ENCODE measurements at places on chromosomes 7 and 10.

DNA sequence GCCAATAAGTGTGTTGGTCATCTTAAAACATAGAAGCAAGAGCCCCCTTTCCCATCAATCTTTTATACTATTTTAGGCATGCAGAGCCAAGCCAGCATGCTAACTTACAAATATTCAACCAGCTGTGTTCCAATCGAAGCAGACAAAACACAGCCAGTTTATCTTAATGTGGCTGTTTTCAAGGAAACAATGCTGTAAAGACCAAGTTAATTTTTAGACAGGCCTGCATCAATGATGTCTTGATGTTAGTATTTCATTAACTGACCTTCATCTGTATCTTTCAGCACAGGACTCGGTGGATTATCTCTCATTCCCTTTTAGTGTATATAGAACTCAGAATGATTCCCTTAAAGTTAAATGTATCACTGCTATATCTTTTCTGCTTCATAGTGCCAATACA is 262.0 kb upstream of the ZWINT start:
- no peak overlapping the region for H3K27ac ChIP-seq
- no peaks in the 10 kb centered on the region for H3K27me3 ChIP-seq
- no peaks in the 10 kb centered on the region for H3K4me1 ChIP-seq
- H3K36me3 ChIP-seq, result no peaks in the 10 kb centered on the region
- H3K4me3 ChIP-seq, result no peak overlapping the region

- H3K27me3 ChIP-seq, result no peaks in the 10 kb centered on the region
- H3K4me1 ChIP-seq, result peaks cover 43% of the 10 kb centered on the region
- H3K36me3 ChIP-seq, result no peaks in the 10 kb centered on the region
- DNase-seq, result no peak
These were observed 90.6 kb downstream of the PIP4K2A start for GRCh38 chr10:22623633-22624253.

DNA sequence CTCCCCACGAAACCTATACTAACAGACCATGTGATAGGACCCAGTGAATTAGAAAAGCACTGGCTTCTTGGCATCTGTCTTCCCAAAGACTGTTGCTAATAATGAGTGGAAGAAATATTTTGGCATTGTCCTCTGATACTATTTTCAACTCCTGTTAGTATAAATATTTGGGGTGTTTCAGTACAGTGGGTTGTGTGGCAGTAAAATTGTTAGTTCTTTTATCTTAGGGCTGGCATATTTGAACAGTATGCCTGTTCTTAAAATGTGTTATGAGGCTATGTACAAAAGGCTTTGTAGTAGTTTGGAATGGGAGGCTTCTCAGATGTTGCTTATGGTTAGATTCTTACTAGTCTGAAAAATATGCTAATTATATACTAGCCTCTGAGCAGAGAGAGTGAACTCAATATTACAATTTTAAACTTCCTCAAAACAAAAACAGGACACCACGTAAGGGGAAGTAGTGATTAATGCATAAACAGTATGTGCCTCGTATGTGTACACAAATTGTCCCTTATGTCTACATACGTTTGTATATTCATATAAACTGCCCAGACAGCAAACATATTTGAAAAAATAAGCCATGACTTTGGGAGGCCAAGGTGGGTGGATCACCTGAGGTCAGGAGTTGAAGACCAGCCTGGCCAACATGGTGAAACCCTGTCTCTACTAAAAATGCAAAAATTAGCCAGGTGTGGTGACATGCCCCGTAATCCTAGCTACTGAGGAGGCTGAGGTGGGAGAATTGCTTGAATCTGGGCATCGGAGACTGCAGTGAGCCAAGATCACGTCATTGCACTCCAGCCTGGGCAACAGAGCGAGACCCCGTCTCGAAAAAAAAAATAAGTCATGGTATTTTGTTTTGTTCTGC is 115.4 kb downstream of the ARID5B start:
- H3K36me3 ChIP-seq, result no peaks in the 10 kb centered on the region
- no peak for DNase-seq
- peak overlapping the region; percentile 88 for H3K27ac ChIP-seq
- H3K27me3 ChIP-seq, result no peaks in the 10 kb centered on the region
- no peak overlapping the region for H3K4me3 ChIP-seq

GRCh38 chr10:35674843-35675242 is 32.7 kb upstream of the FZD8 start:
- no peaks in the 10 kb centered on the region for H3K27me3 ChIP-seq
- no peak for DNase-seq
- no peak overlapping the region for H3K4me3 ChIP-seq

- no peaks in the 10 kb centered on the region for H3K27me3 ChIP-seq
- H3K4me3 ChIP-seq, result no peak overlapping the region
- H3K27ac ChIP-seq, result no peak overlapping the region
- DNase-seq, result no peak
- H3K36me3 ChIP-seq, result no peaks in the 10 kb centered on the region
These were observed 117.5 kb upstream of the HGF start for GRCh38 chr7:81887098-81888090.

- H3K27me3 ChIP-seq, result no peaks in the 10 kb centered on the region
- no peak for DNase-seq
- no peak overlapping the region for H3K4me3 ChIP-seq
- no peak overlapping the region for H3K27ac ChIP-seq
- H3K36me3 ChIP-seq, result no peaks in the 10 kb centered on the region
These were observed 6.4 kb upstream of the GOLGA7B start for GRCh38 chr10:97843281-97843671.

GRCh38 chr10:109055243-109055642 is 868.1 kb downstream of the XPNPEP1 start:
- no peaks in the 10 kb centered on the region for H3K4me1 ChIP-seq
- no peak for DNase-seq
- no peak overlapping the region for H3K27ac ChIP-seq
- no peaks in the 10 kb centered on the region for H3K27me3 ChIP-seq
- no peaks in the 10 kb centered on the region for H3K36me3 ChIP-seq
- no peak overlapping the region for H3K4me3 ChIP-seq

DNA sequence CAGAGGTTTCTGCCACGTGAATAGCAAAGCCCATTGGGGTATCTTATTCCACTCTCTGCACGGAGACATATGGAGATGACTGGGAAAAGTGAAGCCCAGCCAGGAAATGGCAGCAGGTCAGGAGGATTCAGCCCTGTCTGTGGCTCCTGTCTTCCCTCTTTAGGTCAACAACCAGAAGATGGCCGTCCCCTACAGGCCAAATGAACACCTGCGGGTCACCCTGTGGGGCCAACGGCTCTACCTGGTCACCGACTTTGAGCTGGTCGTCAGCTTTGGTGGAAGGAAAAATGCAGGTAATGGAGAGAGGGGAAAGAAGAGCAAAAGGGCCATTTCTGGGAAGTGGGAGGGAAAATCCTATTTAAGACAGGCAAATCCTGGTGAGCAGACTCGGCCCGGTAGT is 38.3 kb downstream of the EPHB4 start:
- no peaks in the 10 kb centered on the region for H3K36me3 ChIP-seq
- no peaks in the 10 kb centered on the region for H3K27me3 ChIP-seq
- no peak overlapping the region for H3K27ac ChIP-seq
- H3K4me3 ChIP-seq, result no peak overlapping the region
- H3K4me1 ChIP-seq, result no peaks in the 10 kb centered on the region
- no peak for DNase-seq

DNA sequence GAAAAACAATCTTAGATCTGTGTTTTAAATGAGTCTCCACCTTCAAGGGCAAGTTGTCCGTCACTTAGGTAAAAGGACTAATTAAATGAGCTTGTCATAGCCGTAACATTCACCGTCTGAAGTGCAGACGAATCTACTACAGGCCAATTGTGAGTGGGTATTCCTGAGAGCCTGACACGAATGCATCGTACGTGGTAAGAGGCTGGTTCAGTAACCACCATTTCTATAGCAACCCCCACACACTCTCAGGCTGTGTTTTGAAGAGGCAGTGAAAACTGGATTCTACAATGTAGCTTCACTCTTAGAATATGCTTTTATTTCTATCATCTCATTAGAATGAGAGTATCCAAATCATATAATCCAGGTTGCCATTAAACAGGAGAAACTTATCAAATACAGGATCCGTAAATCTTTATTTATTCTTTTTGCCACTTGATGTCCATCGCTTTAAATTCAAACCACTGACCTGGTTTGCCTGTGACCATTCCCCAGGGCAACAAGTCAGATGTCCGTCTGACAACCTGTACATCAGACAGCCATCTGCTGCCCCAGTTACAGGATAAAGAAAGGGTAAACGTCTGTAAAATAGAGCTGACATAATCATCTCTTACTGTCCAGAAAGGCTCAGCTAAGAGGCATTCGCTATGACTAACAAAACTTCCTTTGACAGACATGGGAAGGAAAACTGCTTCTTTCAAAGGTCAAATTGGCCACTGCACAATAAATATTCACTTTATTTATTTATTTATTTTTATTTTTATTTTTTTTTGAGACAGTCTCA is 70.3 kb upstream of the NMT2 start:
- H3K27me3 ChIP-seq, result no peaks in the 10 kb centered on the region
- no peak overlapping the region for H3K27ac ChIP-seq
- H3K4me3 ChIP-seq, result no peak overlapping the region
- H3K36me3 ChIP-seq, result no peaks in the 10 kb centered on the region
- H3K4me1 ChIP-seq, result no peaks in the 10 kb centered on the region
- no peak for DNase-seq

DNA sequence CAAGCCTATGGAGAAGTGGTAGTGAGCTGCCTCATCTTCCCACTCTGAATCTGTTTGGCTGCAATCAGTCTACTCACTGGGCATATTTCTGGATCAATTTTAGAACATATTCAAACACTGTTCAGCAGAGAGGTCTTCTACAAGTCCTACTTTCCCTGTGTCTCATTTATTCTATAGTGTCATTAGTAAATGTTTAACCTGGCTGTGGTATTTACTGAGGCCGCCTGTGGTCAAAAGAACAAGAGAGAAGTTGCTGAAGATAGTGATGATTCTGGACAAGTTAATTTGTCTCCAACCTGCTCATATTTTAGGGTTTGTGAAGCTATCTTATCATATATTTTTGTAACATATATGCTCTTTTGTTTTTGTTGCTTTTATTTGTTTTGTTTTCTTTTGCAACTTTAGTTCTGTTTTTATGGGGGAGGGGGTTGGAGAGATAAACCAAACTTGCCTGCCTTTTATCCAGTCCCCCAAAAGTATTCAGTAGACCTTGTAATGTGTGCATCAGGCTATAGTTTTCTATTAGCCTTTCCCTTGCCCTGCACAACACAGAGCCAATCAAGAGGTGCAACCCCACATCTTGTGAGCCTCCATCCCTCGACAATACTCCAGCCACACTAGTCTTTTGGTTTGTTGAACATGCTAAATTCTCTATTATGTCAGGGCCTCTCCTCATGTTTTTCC is 362.8 kb upstream of the MBL2 start:
- no peaks in the 10 kb centered on the region for H3K27me3 ChIP-seq
- H3K4me1 ChIP-seq, result no peaks in the 10 kb centered on the region
- H3K36me3 ChIP-seq, result no peaks in the 10 kb centered on the region
- no peak for DNase-seq

DNA sequence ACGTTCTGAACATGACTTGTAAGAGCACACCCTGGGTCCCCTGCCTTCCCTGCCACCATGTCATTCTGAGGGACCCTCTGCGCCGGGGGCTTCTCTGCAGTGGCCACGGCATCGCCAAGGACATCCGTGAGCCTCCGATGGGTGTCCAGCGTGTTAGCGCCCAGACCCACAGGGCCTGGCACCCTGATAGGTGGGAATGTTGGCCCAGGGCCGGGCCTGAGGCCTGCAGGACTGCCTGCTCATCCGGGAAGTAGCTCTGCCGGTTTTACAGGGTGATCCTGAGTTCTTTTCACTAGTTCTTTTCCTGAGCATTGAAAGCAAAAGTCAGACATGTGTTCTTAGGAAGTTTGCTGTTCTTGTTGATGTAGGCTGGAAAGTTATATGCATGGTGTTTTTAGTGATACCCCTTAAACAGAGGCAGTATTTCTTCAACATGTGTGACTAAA is 54.5 kb downstream of the WDR37 start:
- H3K4me1 ChIP-seq, result no peaks in the 10 kb centered on the region
- H3K4me3 ChIP-seq, result no peak overlapping the region
- H3K27ac ChIP-seq, result no peak overlapping the region

- H3K4me3 ChIP-seq, result no peak overlapping the region
- H3K27me3 ChIP-seq, result no peaks in the 10 kb centered on the region
- no peaks in the 10 kb centered on the region for H3K36me3 ChIP-seq
These were observed 145.8 kb downstream of the CDH23 start for GRCh38 chr10:71542478-71542877.

GRCh38 chr7:124033095-124033806 is 384 bp upstream of the TMEM229A start:
- H3K27ac ChIP-seq, result no peak overlapping the region
- no peaks in the 10 kb centered on the region for H3K36me3 ChIP-seq
- DNase-seq, result no peak
- H3K27me3 ChIP-seq, result peaks cover 7% of the 10 kb centered on the region
- peaks cover 8% of the 10 kb centered on the region for H3K4me1 ChIP-seq

Measured in ascending aorta (tissue), 2 donors.